ENCODE measurements at places on chromosomes 2 and 18. TPM values are rescaled to one million over a fixed set of nuclear protein-coding genes. Genes with fewer than 3 reads are reported as not detected.

OTOS gene
- not detected for total RNA-seq

C2orf15 gene
- not detected for total RNA-seq

ALPI gene
- total RNA-seq, result not detected

ALPP gene
- not detected for total RNA-seq

COL4A3 gene
- total RNA-seq, result under 0.01 TPM

LMAN1 gene
- total RNA-seq, result 168 TPM

BMP10 gene
- not detected for total RNA-seq
